Lung (tissue), 17 donors: ENCODE measurements at places on chromosomes 12 and 14. TPM values are rescaled to one million over a fixed set of nuclear protein-coding genes. Genes with fewer than 3 reads are reported as not detected.

GRCh38 chr14:29925736-29926135 is 1.9 kb downstream of the PRKD1 start:
- DNase-seq, result no peak

Gene IFNG-AS1
- 0.03 TPM for polyA plus RNA-seq

DNA sequence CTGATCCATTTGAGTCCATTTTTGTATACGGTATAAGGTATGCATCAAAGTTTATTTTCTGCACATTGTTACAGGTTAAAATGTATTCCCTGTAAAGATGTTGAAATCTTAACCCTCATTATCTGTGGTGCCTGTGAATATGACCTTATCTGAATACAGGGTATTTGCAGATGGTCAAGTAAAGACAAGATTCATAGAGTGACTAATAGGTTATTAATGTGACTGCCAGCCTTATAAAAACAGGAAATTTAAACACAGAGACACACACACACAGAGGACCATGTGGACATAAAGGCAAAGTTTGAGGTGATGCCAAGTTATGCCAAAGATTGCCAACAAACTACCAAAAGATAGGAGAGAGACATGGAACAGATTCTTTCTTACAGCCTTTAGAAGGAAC is 347.2 kb upstream of the DCN start:
- DNase-seq, result no peak

Gene MFAP5
- polyA plus RNA-seq, result 2.6 TPM

DNA sequence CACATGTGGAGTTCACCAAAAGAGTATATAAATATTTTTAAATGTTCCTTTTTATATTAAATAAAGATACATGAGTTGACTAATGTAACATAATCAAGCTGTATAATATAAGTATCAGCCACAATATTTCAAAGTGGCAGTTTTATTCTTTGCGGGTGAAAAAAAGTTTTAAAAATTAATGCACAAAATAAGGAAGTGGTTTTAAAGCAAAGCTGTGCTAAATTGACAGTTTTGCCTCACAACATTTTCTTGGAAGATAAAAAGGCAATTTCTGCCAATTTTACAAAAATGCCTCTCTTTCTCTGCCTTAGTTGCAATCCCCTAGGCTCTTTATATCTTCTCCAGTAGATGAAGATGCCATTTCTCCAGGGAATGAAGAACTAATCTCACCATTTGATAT is 719.1 kb downstream of the C12orf50 start:
- peak; percentile 58 for DNase-seq
